RWPE2 (cell line): ENCODE measurements at places on chromosomes 2 and 18.

DNA sequence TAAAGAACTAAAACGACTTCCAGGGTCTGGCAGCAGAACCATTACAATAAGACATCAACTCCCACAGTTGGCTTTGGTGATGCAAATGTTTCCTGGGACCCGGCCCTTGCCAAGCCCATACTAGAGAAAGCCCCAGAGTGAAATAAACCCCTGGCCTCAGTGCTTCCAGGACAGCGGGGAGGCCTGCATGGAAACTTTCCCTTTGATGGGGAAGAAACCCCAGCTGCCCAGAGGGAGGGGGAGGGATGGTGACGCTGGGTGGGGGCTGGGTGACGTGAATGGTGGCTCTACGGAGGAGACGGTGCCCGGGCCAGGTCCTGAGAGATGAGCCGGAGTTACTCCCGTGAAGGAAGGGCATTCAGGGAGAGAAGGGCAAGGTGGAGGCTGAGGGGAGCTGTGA is 27.5 kb downstream of the INHBB start:
- no peak for DNase-seq

GRCh38 chr2:45084361-45085020 is 75.2 kb upstream of the SIX2 start:
- DNase-seq, result no peak

- DNase-seq, result no peak
Observed at GRCh38 chr2:33497221-33497650, 20.8 kb downstream of the RASGRP3 start.

DNA sequence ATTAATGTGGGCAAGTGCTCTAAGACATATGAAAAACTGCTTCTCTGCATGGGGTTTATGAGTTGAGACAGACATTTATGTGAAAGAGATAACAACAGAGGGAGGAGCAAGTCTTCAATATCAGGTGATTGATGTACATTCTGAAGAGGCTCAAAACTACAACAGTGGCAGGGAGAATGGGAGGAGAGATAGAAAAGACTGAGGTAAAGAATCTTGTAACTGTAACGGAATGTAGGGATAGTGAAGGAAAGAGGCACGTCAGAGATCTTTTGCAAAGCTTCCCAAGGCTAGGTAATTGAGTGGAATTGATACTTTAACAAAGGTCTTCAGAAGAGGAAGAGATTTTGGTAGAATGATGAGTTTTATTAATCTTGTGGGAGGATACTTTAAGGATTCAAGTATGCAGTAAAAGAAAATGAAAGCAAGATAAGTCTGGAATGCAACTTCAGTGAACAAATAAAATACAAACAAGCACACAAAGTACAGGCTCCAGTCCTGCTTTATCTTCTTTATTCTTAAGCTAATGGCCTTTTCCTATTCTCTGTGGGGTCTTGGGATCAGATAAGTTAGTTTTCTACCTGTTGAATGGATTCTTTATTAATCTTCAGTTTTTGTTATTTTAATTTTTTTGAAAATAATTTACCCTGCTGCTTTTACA is 15.0 kb downstream of the SMAD4 start:
- DNase-seq, result no peak

- DNase-seq, result no peak
Observed at GRCh38 chr2:50748671-50749070, 283.3 kb downstream of the NRXN1 start.

- no peak for DNase-seq
Observed at GRCh38 chr2:199668645-199669044, 182.3 kb downstream of the FTCDNL1 start.
